ENCODE measurements at places on chromosomes 2 and 18.

GRCh38 chr2:17646081-17646554, 105.6 kb downstream of the VSNL1 start:
- DNase-seq = peak; percentile 81

DNA sequence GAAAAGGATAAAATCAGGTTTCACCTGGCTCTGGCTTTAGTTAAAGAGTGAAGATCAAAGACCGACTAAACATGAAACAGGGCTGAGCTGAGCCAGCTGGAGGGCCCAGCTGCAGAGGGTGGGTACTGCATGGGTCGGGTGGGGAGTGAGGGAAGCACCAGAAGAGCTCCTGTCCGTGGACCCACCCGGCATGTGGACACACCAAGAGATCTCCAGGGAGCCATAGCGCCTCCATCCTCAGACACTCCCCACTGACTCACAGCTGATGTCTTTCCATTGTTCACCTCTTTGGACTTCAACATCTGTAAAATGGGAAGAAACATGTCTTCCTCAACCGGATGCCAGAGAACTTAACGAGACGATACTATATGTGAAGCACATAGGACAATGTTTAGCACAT, 178.3 kb upstream of the KLHL29 start:
- DNase-seq = no peak

- no peak for DNase-seq
These were observed 4.5 kb downstream of the TEX261 start for GRCh38 chr2:70990216-70990615.

DNA sequence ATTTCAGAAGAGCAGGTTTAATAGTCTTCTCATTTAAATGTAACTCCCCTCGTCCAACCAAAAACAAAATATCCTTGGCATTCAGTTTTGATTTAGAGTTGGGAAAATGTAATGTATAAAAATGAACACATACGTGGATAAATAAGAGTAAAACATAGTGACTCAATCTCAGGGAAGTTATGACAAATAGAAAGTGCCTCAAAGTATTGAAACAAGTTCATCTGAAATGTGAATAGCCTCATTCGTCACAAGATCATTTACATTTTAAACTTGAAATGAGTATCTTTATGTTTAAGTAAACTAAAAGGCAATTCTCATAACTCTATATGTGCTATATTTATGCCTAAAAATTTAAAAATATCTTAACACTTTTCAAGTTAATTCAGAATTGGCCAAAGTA, 122.2 kb upstream of the SMAD7 start:
- DNase-seq = no peak

DNA sequence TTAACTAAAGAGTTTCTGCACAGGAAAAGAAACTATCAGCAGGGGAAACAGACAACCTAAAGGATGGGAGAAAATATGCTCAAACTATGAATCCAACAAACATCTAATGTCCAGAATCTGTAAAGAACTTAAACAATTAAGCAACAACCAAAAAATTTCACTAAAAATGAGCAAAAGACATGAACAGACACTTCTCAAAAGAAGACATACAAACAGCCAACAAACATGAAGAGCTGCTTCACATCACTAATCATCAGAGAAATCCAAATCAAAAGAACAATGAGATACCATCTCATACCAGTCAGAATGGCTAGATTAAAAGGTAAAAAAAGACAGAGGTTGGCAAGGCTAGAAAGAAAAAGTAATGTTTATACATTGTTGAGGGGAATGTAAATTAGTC, 8.8 kb upstream of the GULP1 start:
- no peak for DNase-seq

- DNase-seq = no peak
These were observed 2.1 kb downstream of the NABP1 start for GRCh38 chr2:191679818-191680600.

GRCh38 chr2:120677221-120677620, 58.4 kb upstream of the GLI2 start:
- DNase-seq = no peak

GRCh38 chr2:79960519-79960918, 344.0 kb downstream of the LRRTM1 start:
- no peak for DNase-seq

- DNase-seq = no peak
These were observed 110.9 kb downstream of the FAM210A start for GRCh38 chr18:13615432-13615861.

DNA sequence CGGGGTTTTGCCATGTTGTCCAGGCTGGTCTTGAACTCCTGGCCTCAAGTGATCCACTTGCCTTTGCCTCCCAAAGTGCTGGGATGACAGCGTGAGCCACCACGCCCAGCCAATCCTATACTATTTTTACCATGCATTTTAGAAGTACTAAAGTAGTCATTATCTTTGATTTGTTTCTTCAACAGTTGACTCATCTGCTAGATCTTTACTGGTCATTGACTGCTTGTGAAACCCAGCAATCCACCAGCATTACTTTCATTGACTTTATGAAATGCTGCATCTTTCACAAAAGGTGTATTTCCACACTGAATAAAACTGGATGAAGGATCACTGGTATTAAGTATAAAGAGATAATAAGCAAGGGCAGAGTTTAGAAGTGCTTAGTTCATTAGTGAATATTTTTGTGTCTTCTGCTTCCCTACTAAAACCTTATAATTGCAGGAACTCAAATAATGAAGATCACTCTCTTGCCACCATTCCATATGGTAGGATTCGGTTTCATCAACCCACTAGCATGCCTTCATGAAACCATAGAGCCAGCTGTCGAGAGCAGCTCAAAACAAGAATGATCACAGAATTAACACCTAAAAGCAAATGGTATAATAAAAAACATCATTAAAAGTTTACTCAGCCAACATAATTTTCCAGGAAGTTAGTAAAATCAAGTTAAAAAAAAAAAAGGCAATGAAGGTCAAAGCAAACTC, 33.1 kb downstream of the IRS1 start:
- DNase-seq = no peak

GRCh38 chr2:226434702-226435101, 364.9 kb downstream of the IRS1 start:
- DNase-seq = no peak

DNA sequence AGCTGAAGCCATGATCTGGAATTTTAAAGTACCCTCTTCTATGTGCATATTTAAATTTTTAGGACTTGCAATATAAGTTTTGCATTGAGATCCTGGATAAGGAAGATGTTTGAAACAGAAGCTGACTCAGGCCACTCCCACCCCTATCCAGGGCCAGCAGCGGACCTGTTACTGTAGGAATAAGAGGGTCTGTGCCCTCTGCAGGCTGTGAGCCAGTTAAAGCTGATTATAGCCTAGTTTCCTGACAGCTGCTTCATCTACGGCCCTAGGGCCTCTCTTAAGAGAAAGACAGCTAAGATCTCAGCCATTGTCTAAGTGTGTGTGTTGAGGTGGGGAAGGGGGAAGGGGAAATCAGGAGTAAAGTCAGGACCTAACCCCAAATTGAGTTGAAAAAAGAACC, 234.0 kb downstream of the HAUS1 start:
- DNase-seq = no peak

DNA sequence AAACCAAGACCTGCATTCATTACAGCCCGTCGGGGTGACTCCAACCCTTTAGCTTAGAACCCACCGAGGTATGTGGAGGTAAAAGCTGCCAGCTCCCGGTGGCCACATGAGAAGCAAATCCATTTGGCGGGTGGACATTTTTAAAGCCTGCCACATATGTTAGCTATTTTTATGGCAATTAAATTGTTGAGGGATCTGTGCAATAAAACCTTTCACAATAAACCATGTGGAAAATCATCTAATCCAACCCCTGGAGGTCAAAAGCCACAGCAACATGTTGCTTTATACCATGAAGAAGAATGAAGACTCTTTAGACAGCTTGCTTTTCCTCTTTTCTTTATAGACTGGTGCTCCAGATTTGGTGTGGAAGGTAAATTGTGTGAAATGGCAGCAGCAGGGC, 176.3 kb downstream of the AGPS start:
- DNase-seq = no peak

GRCh38 chr2:68250652-68251186, 1.6 kb downstream of the PPP3R1 start:
- no peak for DNase-seq

DNA sequence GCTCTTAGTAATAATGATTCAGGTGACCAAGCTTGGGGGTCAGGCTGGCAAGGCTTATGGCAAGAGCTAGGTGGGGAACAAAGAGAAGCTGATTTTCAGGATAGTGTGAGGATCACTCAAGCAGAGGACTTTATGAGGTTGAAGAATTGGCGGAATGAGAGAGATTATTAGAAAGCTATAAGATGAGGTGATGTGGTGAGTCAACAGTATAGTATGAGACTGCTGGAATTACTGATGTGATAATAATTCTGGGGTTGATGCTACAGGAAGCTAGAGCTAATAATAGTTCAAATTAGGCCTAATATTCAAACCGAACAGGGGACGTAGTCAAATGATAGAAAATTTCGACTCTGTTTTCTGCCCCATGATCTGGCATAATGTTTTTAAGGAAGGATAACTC, 2115.3 kb upstream of the PIK3C3 start:
- no peak for DNase-seq

DNA sequence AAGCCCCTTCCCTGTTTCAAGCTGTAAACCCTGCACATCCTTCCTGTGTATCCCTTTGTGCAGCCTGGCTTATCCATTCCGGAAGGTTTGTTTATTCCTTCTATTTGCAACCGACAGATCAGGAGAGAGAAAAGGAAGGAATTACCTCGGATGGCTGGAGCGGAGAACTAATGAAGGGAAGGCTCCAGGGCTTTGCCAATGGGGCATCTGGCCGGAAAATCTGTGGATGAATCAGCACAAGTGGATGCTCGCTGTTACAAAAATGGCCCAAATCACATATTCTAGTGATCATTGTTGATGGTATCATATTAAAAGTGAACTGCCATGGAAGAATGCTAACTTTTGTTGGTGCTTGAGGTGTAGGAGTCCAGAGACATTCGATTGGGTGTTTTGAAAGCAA, 97.1 kb downstream of the AQP4 start:
- DNase-seq = no peak

- DNase-seq = no peak
These were observed 103.9 kb upstream of the XIRP2 start for GRCh38 chr2:166784296-166784946.

GRCh38 chr18:12012697-12013096, 31.4 kb downstream of the IMPA2 start:
- DNase-seq = no peak

DNA sequence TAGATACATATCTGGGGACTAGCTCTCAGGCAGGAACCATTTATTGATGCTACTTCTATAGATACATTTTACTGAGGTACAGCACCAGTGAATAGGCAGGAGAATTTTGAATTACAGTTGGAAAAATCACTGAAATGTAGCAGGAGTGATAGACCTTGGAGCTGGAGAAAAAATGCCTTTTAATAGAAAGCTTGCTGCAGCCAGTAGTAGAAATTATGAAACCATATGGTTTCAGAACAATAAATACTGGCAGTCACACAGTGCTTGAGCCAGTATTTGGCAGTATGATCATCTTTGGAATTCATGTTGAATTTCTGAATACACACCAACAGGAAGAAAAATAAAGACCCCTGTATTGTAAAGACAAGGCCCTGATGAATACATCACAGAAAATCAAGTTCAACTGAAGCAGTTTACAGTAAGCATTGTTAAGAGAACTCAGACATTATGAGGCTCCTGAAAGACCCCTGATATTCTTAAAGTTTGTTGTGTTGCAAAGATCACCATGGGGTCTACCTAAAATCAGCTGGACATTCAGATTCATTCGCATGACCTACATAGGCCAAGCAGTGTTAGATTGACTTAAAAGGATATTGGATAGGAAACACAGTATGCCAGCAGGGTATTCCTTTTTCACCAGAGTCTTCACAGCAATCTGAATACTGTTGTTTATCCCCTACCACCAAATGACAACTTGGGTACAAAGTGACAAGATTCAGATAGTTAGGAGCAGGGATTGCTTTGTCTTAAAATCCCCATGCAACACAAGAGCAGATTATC, 139.0 kb downstream of the EHBP1 start:
- no peak for DNase-seq

- DNase-seq = no peak
These were observed 27.3 kb upstream of the GREB1 start for GRCh38 chr2:11506611-11506969.

- DNase-seq = no peak
These were observed 4.1 kb downstream of the XIRP2 start for GRCh38 chr2:166892397-166892796.

GRCh38 chr18:40407909-40408308, 1547.1 kb upstream of the PIK3C3 start:
- DNase-seq = no peak

- DNase-seq = no peak
These were observed 19.4 kb upstream of the PRLH start for GRCh38 chr2:237546876-237547395.

- no peak for DNase-seq
These were observed 64.8 kb upstream of the RBM44 start for GRCh38 chr2:237733677-237734300.

- DNase-seq = no peak
These were observed 3.8 kb downstream of the GRB14 start for GRCh38 chr2:164617466-164617865.

- DNase-seq = no peak
These were observed 37.2 kb upstream of the SNED1 start for GRCh38 chr2:240960971-240961876.

GRCh38 chr2:112794131-112794733, 9.9 kb upstream of the IL1A start:
- peak; percentile 58 for DNase-seq

DNA sequence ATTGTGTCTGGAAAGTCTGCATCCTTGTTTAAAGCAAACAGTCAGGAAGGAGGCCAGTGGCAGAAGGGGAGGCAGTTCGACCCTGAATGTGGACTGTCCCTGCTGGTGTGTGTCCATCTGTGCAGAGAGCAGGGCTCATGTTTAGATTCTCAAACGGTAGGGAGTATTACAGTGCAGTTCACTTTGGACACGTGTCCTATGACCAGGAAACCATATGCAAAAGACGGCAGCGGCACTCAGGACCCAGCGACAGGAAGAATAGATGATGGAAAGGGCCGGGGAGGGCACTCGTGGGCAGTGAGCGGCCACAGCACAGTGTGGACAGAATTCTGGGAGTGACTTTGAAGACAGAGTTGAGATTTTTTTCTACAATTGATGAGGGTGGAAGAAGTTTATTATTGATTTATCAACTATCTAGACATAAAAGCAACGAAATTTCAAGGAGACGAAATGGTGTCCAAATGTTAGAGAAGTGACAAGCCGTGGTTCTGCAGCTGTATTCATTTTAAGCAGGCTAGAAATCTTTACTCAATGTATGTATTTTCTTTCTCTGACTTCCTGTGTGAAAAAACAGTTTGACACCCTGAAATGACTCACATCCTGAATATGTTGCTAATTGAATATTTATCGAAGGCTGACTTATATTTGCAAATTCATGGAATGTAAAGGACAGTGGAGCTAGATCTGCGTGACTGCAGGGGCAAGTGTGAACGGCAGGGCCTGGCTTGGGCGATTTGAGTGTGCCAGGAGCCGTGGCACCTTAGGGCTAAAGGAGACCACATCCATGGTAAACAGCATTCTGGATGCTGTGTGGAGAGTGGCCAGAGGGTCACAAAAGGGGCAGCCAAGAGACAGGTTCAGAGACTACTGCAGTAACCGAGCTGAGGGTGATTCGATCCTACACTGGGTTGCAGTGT, 214.2 kb downstream of the PTGR3 start:
- DNase-seq = no peak

- DNase-seq = no peak
These were observed 460.5 kb downstream of the ERBB4 start for GRCh38 chr2:212078103-212078502.
